Memory B cell (primary cell): ENCODE measurements at places on chromosomes 2 and 18.

GRCh38 chr2:143559147-143559546 lies 429.9 kb downstream of the ARHGAP15 start:
- DNase-seq: no peak

DNA sequence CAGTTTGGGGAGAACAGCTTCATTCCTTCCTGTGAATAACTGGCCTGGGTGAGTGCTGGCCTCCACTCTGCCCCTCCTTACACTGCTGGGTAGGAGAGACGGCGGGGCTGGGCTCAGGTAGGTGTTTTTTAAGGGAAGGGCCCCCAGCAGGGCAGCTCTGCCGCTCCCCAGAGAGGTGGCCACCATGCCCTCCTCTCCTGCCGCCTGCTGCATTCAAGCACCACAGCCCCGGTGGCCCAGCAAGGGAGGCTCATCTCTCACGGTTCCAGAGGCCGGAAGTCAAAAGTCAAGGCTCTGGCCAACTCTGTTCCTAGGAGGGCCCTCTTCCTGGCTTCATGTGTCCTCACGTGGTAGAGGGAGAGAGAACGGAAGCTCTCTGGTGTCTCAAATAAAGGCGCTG lies 81.1 kb downstream of the SH3BP4 start:
- DNase-seq: no peak

DNA sequence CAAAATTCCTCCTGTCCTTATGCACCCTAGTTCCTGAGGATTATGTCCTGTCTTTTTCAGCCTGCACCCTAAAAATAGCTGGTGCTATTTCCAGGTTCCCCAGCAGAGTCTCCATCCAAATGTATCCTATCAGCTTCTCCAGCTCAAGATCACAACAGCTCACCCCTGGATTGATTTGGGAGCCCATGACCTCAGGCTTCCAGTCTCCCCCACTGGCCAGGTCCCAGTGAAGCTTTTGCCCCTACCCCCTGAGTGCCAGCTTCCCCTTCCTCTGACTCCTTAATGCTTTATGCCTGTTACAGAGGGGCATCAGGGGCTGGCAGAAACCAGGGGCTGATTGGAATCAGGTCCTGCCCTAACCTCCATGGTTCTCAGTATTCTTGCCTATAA lies 76.9 kb upstream of the DAPL1 start:
- DNase-seq: no peak

GRCh38 chr2:35548171-35548570 lies 807.4 kb upstream of the CRIM1 start:
- no peak for DNase-seq

DNA sequence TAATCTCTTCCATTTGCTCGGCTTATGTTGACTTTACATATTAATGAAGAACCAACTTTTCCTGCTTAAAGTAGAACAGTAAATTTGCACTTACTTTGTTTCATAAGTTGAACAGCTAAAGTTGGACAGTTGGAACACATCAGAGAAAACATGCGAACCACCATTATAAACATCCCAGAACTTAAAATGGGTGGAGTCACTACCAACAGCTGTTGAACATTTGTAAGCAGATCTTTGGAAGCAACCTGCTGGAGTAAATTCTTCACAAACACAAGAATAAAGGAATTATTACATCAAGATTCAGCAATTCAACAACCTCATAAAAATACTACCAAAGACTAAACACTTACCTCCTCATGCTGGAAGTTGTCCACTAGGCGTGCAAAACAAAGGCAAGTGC lies 96.4 kb upstream of the DNER start:
- DNase-seq: no peak

DNA sequence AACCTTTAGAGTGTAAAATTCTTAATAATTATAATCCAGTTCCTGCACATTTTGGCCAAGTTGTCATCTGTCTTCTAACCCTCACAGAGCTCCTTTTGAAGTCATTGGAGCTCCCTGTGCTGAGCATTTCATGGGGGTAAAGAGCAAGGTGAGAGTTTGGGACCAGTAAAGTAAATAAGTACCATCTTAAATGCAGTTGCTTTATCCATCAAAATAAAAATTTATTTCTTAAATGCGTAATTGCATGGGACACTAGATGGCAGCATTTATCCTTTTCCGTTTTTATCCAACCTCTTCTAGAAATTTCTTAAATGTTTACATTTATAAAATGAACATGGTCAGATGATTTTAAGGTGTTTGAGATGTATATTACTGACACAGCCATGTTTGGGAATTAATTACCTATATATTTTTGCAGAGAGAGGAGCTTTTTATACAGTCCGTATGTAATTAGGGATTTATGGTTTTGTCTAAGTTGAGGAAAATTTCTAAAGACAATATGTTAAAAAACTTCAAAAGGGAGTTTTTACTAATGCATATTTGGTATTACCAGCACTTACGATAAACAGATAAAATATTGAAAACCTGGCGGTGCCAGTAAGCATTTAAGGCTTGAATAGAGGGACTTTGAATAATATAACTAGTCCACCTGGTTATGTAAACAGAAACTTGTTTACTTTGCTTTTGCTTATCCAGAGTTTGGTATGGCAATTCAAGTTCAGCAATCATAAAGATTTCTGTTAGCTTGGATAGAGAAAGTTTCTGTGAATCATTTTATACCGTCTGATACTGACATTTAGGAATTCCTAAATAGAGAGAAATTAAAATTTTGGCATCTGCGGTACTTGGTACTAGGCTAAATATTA lies 54.5 kb downstream of the ACSL3 start:
- no peak for DNase-seq

GRCh38 chr2:25204190-25204838 lies 35.9 kb upstream of the POMC start:
- peak; percentile 58 for DNase-seq

DNA sequence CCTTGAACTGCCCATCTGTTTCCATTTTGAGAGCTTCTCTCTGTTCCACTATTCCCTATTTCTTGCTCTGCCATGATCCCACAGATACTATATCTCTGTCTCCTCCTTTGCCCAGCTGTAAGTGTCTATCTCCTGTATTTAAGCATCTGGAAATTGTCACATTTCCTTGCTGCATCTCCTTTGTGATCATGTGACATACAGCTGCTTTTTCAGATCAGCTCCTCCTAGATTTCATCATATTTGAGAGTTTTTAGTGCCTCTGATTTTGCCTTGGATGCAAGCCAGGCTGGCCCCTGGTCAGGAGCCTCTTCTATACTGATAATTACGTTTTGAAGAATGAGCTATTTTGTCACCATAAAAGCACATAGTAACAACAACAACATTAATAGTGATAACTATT lies 131.7 kb upstream of the TNP1 start:
- DNase-seq: no peak

DNA sequence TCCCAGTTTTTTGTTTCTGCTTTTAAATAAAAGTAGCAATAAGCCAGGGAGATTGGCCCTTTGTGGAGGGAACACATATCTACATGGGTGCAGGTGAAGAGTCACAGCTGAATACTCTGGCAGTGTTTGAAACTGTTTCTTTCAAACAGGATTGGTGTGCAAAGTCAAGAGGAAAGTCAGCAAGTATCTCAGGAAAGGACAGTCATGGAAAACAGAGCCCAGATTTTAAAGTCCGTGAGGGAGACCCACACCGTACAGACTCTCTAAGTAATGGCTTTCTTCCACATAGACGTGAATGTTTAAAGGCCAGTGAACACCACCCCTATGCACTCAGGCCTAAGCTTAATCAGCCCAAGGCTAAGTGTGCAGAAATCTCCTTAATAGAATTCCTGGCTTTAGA lies 95.3 kb downstream of the GFPT1 start:
- no peak for DNase-seq

- DNase-seq: no peak
Observed at GRCh38 chr2:19377717-19378116, 19.3 kb upstream of the OSR1 start.

GRCh38 chr2:9401646-9402371 lies 21.5 kb downstream of the ITGB1BP1 start:
- no peak for DNase-seq

- no peak for DNase-seq
Observed at GRCh38 chr2:172108587-172108930, 5.9 kb upstream of the DLX2 start.

DNA sequence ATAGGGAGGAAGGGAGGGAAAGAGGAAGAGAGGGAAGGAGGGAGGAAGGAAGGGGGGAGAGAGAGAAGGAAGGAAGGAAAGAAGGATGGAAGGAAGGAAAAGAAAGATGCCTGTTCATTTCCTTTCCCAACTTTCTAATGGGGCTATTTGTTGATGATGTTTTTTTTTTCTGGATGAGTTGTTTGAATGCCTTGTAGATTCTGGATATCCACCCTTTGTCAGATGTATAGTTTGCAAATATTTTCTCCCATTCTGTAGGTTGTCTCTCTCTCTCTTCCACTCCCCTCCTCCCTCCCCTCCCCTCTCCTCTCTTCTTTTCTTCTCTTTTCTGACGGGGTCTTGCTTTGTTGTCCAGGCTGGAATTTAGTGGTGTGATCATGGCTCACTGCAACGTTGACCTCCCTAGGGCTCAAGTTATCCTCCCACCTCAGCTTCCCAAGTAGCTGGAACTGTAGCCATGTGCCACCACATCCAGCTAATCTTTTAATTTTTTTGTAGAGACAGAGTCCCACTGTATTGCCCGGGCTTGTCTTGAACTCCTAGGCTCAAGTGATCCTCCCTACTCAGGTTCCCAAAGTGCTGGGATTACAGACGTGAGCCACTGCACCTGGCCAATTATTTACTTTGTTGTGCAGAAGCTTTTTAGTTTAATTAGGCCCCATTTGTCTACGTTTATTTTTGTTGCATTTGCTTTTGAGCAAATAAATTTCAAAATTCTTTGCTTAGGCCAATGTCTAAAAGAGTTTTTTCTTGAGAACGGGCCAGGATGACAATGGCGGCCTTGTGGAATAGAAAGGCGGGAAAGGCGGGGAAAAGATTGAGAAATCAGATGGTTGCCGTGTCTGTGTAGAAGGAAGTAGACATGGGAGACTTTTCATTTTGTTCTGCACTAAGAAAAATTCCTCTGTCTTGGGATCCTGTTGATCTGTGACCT lies 57.3 kb upstream of the FAM117B start:
- DNase-seq: no peak
